CD4-positive, alpha-beta T cell treated with Interleukin-21 for 1 hour (primary cell): ENCODE measurements at places on chromosomes 4 and X.

DNA sequence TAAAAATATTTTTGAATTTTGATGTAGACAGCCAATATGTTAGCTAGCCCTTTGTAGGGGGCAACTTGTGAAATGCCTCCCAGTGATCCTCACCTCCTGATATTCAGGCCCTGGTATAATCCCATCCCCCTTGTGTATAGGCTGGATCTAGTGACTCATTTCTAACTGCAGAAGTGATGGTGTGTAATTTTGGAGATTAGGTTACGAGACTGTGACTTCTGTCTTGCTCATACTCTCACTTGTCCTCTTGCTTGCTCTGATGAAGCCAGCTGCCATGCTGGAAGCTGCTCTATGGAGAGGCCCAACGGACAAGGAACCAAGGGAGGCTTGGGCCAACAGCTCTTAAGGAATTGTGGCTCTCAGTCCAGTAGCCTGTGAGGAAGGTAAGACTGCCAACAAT is 61.7 kb downstream of the GPR82 start:
- no peak for DNase-seq

GRCh38 chr4:70754990-70755688 is 33.4 kb downstream of the RUFY3 start:
- no peak for DNase-seq

DNA sequence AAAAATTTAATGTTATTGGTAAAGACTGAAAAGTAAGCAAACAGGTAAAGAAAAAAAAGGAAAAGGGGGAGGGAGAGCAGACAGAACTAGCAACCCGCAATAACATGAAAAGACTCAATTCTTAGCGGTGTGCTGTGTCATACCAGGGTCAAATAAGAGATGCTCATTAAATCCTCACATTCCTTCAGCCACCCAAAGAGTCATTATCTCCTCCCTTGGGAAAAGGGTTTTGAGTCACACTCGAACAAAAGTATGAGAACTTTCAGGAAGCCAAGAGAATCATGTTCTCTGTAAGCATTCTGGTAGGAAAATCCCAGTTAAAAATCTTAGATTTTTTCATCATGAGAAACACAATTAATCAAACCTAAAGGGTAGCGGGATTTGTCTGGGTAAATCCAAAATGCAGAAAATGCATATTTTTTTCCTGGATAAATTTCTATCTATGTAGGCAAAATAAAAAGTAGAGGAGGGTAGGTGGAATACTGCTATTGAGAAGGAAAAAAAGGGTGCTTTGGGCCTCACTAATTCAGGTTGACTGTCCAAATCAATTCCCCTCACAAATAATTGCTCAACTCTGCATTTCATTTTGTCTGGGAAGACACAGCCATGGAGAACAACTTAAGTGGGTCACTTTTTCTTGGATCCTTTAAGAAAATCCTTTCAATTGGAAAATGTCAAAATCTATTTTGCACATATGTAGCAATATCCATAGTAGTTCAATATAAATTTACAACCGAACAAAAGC is 23.2 kb downstream of the TNIP3 start:
- no peak for DNase-seq

GRCh38 chrX:37594755-37595382 is 23.4 kb downstream of the LANCL3 start:
- no peak for DNase-seq

DNA sequence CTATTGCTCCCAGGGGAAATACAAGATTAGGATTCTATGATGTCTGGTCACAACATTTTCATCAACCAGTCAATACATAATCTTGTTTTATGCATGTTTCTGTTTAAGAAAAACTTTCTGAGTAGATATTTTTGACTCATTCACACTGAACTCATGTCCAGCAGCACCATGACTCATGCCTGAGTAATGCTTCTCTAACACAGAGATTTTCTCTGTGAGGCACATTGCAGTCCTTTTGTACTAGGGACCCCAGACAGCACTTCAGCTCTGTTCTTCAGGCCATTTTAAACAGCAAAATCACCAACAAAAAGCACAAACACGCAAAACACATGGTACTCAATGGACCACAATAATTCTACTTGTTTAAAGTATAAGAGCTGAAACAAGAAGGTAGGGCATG is 83.6 kb downstream of the MXRA5 start:
- DNase-seq = no peak

GRCh38 chrX:131332331-131332730 is 43.2 kb upstream of the IGSF1 start:
- DNase-seq = no peak

DNA sequence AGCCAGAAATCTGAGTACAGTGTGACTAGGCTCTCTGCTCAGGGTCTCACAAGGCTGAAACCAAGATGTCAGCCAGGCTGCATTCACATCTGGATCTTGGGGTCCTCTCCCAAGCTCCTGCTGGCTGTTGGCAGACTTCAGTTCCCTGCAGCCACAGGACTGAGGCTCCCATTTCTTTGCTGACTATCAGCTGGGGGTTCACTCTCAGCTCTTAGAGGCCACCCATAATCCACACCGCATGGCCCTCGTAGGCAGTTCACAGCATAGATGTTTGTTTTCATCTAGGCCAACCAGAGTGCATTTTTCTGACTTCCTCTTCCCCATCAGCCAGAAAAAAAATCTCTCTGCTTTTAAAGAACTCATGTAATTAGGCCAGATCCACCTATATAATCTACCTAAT is 8.2 kb upstream of the WDR44 start:
- no peak for DNase-seq

- no peak for DNase-seq
Measured at GRCh38 chr4:41472081-41472480, 65.9 kb upstream of the LIMCH1 start.

DNA sequence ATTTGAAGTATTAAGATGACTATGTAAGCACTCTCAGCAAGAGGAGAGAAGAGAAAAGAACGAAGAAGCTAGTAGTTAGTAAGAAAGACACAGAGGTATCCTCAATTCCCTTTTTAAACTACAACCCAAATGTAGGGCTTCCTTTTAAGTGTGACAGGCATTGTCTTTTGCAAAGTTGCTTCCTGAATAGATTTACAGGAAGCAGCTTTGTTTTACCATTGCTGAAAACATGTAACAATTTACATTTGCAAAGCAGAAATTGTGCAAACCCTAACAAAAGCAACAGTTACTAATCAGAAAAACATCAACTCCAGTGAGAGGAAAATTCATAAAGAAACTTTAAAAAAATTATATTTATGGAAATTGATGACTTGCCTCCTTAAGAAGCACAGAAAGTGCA is 96.4 kb downstream of the FAM13A start:
- DNase-seq = no peak

- DNase-seq = no peak
Measured at GRCh38 chr4:141142423-141142822, 9.2 kb upstream of the RNF150 start.

- DNase-seq = peak; percentile 58
Measured at GRCh38 chrX:23901805-23902204, 5.9 kb downstream of the APOO start.

DNA sequence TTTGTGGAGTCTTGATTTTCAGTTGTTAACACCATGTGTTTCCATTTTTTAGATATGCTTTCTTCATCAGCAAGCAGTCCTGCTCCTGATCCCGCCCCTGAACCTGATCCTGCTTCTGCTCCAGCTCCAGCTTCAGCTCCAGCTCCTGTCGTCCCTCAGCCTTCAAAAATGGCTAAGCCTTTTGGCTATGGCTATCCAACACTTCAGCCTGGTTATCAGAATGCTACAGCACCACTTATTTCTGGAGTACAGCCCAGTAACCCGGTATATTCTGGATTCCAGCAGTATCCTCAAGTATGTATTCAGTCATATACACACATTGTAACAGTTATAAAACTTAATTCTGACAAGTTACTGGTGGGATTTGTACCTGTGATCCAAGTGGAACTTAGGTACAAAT is 60.9 kb downstream of the SEC24B start:
- no peak for DNase-seq

DNA sequence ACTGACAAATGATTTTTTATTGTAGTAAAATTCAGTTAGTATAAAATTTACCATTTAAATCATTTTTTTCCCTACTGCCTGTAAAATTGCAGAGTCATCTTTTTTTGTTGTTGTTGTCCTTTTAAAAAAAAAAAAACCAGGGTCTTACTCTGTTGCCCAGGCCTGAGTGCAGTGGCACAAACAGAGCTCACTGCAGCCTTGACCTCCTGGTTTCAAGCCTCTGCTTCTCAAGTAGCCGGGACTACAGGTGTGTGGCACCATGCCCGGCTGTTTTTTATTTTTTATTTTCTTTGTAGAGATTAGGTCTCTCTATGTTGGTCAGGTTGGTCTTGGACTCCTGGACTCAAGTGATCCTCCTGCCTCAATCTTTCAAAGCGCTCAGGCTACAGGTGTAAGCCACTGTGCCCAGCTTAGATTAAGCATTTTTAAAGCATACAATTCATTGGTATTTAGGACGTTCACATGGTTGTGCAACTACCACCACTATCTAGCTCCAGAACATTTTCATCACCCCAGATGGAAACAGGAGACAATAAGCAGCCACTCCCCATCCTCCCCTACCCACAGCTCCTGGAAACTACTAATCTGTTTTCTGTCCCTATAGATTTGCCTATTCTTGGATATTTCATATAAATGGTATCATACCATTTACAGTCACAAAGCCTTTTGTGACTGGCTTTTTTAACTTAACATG is 59.7 kb upstream of the PGRMC2 start:
- no peak for DNase-seq

DNA sequence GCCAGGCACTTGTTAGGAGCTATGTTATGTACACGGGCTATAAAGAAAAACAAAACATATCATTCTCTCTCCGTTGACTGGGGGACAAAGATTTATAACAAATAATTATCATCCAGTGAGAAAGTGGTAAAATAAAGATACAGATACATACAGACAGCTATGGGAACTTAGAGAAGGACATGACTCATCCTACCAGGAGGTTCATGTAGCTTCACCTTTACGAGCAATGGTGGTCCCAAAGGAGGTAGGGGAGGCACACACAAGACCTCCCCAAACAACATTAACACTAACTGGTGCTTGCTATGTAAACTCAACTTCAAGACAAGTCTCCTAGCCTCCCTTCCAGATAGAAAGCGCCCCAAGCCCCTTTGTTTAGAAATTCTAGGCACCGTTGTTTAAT is 8.9 kb downstream of the AMBN start:
- DNase-seq = no peak

GRCh38 chrX:69262036-69262936 is 97.0 kb upstream of the PJA1 start:
- DNase-seq = no peak

GRCh38 chrX:43741843-43742573 is 85.9 kb downstream of the MAOA start:
- DNase-seq = no peak

DNA sequence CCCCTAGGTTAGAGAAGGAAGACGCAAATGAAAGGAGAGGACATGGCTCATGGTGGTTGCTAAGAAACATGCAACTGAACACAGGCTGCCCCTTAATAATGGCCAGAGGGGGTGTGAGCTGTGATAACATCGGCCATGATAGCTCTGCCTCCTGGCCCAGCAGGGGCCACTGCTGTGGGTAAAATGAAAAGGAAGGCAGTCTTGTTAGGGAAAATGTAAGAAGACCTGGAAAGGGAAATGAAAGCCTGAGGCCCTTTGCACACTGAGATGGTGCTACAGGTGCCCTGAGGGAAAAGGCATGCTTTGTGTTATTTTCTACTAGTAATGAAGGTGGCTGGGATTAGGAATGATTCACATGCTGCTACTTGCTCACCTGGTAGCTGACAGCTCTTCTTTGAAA is 123.6 kb upstream of the MID1 start:
- no peak for DNase-seq

GRCh38 chr4:73451981-73452747 is 16.1 kb downstream of the AFP start:
- no peak for DNase-seq

- no peak for DNase-seq
Measured at GRCh38 chr4:69025191-69025998, 70.9 kb upstream of the UGT2B7 start.

DNA sequence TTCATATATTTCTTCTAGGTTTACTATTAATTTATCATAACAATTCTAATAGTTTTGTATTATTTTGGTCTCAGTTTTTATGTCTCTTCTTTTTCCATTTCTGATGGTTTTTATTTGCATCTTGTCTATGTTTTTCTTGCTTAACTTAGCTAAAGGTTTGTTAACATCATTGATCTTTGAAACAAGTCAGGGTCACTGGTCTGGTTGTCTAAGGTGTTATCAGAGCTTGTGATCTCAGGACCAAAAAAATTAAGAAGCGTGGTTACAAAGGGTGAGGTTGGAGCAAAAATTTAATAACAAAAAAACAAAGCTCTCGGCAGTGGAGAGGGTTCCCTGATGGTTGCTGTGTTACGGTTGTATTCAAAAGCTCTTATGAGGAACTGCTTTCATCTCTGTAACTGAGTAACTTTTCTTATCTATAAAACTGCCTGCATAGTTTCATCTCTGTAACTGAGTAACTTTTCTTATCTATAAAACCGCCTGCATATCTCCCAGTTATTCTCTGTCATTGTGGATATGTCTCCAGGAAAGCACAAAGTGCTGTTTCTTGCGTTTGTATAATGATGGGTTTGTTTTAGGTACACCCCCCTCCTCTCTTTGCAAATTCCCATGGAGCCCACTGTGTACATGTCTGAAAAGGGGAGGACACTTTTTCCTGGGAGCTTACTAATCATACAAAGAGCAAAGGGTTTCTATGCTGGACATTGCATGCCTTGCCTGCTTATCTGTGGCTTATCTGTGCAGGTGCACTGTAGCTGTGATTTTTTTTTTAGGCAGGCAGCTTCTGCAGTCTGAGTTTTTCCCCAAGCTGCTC is 62.4 kb upstream of the UGT2B15 start:
- no peak for DNase-seq

GRCh38 chr4:6404611-6405396 is 67.6 kb downstream of the PPP2R2C start:
- DNase-seq = no peak

GRCh38 chr4:6687947-6688878 is 5.5 kb upstream of the S100P start:
- no peak for DNase-seq

DNA sequence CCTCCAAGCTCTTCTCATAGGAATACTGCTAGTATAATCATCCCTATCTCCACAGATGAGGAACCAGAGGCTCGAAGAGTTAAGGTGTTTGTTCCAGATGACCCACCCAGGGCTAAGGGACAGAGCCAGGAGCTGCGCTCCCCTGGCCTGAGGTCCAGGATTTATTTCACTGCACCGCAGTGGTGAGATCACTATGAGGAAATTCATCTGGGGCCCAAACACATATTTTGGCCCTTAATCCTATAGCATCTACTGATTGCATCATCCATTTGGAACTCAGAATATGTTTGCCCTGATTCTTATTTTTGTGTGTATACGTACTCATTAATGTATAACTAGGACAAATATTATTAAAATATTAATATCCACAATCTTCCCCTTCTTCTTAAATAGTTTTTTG is 100.1 kb upstream of the RBPJ start:
- DNase-seq = no peak

- no peak for DNase-seq
Measured at GRCh38 chrX:150291014-150291413, 72.1 kb upstream of the MAMLD1 start.

GRCh38 chr4:17347445-17347844 is 164.4 kb downstream of the QDPR start:
- DNase-seq = peak; percentile 43
